ENCODE measurements at places on chromosomes 3 and 15.
A peak's percentile ranks its signal among the peaks of the same experiment; 100 is the strongest.

DNA sequence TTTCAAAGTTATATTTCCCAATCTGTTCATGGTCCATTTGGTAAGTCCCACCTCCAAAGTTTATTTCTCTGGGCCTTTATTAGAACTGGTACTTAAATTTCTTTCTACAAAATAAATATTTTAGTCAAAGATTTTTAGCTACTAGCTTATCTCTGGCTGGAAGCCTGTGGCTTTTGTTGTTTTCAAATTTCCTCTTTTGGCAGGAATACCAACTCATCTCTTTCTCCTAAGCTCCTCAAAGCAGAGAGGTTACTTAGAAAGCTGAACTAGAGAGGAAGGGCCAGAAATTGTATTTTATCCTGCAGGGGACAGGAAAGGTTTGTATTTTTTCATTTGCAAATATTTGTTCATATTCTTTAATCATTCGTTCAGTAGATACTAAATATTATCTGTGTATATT lies 227.8 kb downstream of the TBL1XR1 start:
- no peak for DNase-seq

DNA sequence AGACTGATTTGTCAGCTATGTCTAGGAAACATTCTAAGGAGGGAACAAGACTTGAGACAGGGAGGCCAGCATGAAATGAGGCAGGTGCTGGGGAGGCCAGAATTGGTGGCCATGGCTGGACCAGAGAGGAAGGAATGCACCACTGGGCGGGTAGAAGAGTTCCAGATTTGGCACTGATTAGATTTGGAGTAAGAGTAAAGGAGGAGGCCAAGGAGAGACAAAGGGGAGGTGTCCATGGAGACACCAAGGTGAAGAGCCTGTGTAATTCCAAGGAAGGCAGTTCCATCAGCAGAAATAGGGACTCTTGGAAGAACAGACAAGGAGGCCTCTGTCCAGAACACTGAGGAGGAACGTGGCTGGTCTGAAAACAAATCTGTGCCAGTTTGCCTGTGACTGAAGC lies 1.8 kb downstream of the ARNT2 start:
- no peak for DNase-seq

DNA sequence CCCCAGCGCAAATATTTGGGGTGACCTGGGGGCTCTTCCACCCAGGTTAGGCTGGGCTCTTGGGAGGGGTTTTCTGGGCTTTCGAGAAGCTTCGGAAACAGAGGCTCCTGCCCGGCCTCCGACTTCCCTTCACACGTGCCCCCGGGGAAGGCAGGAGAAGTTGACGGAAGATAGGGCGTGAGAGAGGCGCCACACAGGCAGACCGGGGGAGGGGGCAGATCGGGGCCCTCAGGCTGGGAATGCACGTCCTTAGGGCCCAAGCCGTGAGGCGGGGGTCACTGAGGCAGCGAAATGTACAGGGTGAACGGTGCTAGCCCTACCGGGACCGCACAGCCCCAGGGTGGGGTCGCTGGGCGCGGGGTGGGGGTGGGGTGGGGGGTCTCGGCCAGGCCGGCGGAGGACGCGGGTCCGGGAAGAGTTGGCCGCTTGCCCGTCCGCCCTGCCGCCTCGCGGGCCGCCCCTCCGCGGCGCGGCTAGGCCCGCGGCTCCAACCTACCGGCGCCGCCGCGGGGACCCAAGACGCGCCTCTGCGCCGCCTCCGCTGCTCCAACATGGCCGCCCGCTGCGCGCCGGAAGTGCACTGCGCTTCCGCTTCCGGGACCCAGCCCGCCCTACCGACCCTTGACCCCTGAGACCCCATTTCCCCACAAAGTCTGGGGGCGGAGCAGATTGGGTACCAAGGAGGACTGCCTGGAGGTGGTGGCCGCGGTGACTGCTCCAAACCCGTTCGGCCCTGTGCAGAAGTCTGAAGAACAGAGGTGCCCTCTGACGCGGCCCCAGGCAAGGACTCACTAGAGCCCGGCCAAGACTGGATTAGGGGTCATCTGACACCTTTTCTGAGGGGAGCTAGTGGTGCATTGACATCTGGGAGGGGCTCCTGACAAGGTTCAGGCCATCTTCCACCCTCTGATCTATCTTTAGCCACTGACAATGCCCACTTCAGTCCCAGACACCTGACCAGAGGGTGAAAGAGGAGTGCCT lies at the start of gene CCDC71:
Gene CCDC71 (minus strand): TSS at position 561 of the 981 bp plus-strand sequence. CDS start 2,123 bp downstream, outside the sequence.
- DNase-seq = peak; percentile 67

GRCh38 chr3:123279121-123279520 lies 77.4 kb downstream of the SEC22A start:
- DNase-seq = no peak

DNA sequence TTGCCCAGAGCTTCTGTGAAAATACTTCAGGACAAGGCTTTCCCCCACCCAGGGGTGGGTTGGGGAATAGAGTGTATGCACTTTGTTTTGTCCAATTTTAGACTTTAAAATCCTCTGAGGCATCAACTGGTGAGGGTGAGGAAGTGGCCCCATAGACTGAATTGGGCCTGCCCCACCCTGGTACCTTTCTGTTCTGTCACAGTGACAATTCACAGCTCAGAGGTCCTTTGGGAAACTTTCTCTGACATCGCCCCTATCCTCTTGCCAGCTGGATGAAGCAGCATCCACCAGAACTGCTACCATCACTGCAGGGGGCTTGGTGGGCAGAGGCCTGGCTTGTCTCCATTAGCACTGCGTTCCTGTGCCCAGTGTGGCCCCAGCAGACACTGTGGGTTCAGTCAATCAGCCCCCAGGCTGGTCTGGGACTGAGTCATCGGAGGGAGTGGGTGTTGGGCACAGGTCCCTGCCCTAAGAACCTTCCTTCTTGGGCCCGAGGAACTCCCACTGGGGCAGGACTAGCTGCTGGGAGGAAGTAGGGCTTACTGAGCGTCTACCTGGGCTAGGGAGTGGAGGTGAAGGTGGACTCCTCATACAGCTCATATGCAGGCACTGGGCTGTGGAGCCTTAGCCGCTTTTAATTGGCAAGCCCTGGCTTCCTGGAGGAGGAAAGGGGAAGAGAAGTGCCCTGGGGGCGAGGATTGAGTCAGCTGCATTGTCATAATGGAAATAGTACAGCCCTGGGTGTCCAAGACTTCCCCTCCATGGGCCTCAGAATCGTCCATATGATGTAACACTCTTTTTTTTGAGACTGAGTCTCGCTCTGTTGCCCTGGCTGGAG lies 1.5 kb upstream of the PPM1M start:
- DNase-seq = no peak

DNA sequence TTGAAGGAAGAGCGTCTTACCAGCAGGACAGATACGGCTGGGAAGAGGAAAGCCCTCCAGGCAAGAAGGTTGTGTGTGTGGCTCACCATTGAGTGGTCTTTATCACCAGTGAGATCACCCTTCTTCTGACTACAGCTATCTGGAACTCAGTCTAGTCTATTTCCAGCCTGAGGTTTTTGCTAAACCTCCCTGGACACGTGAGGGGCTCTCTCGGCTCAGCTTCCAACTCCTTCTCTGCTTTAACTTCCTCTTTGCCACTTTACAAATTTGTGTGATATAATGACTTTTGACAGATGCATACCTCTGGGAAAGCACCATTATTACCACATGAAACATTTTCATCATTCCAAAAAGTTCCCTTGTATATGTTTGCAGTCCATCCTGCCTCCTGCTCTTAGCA lies 15.3 kb upstream of the ROPN1 start:
- no peak for DNase-seq

- peak; percentile 47 for DNase-seq
Observed at GRCh38 chr3:98521897-98522543, 682 bp downstream of the CLDND1 start.

DNA sequence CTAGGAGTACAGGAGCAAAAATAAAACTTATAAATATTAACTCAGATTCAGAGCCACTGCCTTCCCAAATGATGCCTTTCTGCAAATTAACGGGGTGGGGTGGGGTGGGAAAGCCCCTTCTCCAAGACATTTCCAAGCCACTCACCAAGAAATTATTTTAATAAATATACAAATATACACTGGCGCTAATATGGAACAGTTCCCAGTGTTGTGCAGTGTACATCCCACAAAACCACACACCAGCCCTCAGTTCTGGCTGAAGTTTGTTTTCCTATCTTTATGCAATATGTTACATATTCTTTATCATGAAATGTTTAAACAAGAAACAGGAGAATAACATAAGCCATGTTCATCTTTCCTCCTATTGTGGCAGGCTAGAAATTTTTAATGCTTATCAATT lies 53.0 kb upstream of the GYG1 start:
- DNase-seq = no peak

- DNase-seq = no peak
Observed at GRCh38 chr3:160184655-160185054, 40.6 kb upstream of the C3orf80 start.

DNA sequence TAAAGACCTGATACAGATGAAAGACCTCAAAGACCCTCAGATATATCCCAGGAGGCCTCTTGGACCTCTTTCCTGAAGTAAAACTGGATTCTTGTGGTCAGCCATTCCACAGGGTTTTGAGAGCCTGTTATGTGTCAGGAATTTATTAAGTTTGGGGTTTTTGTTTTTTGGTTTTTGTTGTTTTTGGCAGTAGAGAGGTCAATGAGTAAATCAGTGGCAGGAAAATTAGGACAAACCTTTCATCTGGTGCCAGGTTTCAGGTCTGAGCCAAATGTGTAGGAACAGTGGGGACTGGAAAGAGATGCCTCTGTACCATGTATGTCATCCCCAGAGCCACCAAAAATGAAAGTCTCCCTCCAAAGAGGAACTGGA lies 520.4 kb upstream of the MDFIC2 start:
- DNase-seq = no peak

GRCh38 chr3:171871392-171872274 lies 28.5 kb downstream of the TMEM212 start:
- DNase-seq = no peak

GRCh38 chr3:86774082-86774691 lies 216.8 kb downstream of the VGLL3 start:
- no peak for DNase-seq

GRCh38 chr3:145272684-145273083 lies 888.3 kb downstream of the PLOD2 start:
- DNase-seq = no peak

DNA sequence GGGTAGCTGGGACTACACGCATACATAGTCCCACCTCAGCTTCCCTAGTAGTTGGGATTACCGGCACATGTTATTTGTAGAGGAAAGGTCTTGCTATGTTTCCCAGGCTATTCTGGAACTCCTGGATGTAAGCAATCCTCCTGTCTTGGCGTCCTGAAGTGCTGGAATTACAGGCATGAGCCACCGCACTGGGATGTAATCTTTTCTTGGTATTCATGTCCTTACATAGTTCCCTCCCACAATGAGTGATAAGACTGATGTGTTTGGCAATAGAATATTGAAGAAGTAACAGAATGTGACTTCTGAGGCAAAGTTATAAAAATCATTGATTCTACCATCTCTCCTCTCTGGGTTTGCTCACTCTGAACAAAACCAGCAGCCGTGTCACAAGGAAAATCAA lies 22.7 kb upstream of the ALCAM start:
- no peak for DNase-seq

- DNase-seq = no peak
Observed at GRCh38 chr3:165827233-165827632, 10.0 kb downstream of the BCHE start.

DNA sequence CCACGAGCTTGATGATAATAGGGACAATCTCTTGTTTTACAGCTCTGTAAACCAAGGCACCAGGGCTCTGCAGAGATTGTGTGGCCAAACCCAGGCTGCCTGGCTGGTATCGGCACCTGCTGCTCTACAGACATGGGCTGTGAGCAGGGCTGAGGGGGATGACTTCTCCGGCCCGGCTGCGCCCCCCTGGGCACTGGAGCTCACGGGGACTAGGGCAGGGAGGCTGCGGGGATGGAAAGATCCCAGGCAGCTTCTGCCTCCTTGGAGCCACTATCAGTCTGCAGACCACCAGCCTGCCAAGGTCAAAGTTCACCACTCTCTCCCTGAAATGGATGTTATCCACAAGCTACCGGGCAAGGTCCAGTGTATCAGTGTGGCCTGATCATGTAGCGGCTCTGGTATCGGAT lies 22.0 kb upstream of the PIGZ start:
- DNase-seq = no peak

DNA sequence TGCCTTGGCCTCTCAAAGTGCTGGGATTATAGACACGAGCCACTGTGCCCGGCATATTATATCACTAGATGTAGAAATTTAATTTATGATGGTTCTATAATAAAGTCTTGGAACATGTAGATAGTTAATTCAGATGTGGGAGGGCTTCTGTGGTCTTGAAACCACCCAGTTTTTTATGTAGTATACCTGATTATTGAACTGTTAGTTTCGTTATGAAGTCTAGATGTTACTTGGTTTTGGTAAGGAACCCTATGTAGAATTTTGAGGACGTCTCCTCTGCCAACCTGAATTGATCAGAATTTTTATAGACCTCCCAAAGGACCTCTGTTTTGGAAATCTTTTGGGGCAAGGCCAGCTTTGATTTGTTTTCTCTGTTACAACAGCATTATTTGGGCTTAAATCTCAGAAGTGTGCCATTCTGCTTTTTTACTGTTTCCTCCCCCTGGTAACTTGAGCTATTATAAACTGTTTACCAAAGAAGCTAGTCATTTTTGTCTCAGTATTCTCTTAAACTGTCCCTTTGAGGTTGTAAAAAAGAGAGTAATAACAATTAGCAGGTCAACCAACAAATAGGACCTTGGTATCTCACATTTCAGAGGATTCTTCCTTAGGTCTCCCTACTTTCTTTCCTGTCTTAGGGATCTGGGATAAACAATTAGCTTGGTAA lies 20.8 kb downstream of the AKAP13 start:
- DNase-seq = no peak

GRCh38 chr15:36661042-36661441 lies 81.6 kb downstream of the CDIN1 start:
- DNase-seq = no peak

DNA sequence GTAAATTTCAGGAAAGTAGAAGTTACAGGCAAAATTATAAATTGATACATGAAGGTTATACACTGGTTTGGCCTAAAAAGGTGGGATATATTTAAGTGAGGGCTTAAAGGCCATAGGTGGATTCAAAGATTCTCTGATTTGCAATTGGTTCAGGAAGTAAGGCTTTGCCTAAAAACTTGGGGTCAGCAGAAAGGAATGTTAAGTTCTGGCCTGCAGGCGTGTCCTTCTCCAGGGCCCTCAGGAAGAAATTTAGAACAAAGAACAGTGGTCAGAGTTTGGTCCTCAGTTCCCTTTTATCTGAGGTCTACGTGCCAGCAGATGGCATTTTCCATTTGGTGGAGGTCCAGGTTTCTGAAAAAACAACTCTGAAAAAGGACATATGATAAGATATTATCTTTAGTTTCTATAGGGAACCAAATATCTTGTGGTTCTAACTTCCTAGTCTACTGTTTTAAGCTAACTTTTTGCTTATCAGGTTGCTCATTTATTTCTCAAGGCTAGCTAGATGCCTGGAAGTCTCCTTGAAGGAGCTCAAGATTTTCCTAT lies 40.5 kb downstream of the SCN11A start:
- DNase-seq = no peak

GRCh38 chr3:184284696-184285095 lies 8.9 kb downstream of the ECE2 start:
- no peak for DNase-seq

DNA sequence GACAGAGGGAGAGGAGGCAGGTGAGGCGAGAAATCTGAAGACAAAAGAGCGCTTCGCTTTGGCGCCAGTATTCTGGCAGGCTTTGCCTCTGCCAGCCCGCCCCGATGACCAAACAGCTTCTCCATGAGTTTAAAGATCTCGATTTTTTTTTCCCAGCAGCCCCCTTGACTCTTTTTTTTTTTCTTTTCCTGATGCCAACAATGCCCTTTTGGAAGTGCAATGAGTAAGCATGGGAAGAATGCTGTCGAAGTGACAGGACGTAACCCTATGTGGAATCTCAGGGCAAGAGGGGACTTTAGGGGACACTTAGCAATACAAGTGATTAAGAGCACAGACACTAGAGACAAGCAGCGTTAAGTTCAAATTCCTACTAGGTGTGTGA lies 211.7 kb downstream of the FGF12 start:
- no peak for DNase-seq
